ENCODE measurements at places on chromosomes 6 and 20.

- no peak for DNase-seq
Measured at GRCh38 chr6:10613723-10614122, 80.7 kb downstream of the C6orf52 start.

DNA sequence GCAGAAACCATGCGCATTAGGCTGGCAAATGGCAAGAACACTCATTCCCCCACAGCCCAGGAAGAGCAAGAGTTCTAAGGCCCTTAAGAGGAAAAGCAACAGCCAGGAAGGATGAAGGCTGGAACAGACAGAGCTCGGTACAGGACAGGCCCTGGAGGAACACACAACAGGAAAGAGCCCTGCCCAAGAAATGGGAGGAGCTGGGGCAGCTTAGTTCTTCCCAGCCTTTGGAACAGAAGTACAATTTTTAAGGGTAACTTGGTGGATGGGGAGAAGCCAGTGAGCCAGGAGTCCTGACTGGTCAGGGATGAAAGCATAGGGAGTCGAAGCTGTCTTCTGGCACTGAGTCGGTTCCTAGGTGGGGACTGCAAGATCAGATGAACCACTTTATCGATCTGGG, 32.4 kb downstream of the OR2B2 start:
- DNase-seq: no peak

DNA sequence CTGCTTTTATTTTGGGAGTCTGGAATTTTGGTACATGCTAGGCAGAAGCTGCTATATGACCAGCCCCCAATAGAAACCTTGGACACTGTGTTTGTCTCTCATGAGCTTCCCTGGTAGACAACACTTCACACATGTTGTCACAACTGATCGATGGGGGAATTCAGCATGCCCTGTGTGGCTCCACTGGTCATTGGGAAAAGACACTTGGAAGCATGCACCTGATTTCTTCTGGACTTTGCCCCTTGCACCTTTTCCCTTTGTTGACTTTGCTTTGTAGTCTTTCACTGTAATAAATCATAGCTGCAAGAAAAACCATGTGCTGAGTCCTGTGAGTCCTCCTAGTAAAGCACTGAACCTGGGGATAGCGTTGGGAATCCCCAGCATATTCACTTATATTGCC, 7.9 kb upstream of the WFDC10A start:
- no peak for DNase-seq

GRCh38 chr20:9137001-9137400, 68.1 kb downstream of the PLCB4 start:
- DNase-seq: no peak

GRCh38 chr20:31949877-31950646, 1.8 kb downstream of the PDRG1 start:
- no peak for DNase-seq

- no peak for DNase-seq
Measured at GRCh38 chr6:44211284-44211683, 5.4 kb upstream of the MYMX start.

DNA sequence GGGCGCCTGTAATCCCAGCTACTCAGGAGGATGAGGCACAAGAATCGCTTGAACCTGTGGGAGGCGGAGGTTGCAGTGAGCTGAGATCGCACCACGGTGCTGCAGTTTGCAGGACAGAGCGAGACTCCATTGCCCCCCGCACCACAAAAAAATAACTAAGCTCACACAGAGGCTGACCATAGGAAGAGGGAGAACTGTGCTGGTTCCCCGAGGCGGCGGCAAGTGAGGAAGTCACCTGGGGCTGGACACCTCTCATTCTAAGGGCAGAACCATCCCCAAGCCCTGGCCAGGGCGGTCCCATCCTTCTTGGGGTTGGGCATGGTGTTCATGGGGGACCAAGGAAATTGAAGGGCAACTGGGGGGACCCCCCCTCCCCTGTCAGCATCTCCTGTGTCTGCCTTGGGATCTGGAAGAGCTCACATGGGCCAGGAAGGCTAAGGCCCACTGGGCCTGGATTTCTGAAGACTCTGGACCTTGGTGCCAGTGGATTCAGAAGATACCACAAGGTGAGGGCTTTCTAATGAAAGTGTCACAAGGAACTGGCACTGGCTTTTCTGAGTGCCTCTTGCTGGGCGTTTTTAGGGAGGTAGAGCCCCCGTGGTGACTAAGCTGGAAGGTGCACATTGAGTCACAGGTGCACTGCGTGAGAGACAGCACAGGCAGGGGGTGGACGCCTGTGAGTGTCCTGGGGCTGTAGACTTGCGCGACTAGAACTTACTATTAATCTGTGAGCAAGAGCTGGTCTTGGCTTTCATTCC, 11.5 kb downstream of the IRF4 start:
- DNase-seq: no peak

GRCh38 chr6:134322216-134322615, 4.3 kb upstream of the SGK1 start:
- DNase-seq: no peak

DNA sequence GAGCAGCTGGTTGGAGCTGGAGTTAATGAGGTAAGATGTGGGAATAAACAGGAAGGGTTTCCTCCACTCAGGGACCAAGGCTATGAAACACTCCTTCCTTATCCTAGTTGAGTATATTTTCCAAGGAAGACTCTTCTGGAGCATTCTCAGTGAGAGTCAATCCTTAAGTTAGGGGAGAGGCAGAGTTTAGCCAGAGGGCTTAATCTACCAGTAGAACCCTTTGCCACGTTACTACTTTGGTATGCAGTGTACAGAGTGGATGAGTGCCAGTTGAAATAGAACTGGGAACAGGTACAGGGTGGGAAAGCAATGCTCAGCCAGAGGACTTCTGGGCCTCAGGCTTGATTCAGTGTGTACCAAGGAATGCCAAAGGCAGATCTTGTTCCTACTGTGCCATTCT, 114.3 kb downstream of the UBE3D start:
- no peak for DNase-seq

DNA sequence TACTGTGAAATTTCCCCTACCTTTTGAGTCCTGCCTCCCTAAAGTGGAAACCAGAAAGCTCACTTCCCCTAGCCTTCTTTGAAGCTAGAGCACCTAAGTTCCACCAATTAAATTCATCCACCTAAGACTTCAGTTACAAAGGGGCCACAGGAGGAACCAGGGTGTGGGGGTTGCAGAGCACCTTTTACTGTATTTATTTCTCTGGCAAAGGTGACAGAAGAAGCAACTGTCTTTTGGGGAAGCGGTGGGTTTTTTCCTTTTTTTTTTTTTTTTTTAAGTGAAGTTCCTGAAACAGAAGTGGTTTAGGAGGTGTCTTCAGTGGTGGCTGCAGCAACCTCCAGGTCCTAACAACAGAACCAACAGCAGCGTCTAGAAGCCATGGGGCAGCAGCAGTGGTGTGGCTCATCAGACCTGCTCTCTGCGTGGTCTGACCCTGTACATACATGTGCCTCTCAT, 13.1 kb downstream of the PSMB9 start:
- no peak for DNase-seq

DNA sequence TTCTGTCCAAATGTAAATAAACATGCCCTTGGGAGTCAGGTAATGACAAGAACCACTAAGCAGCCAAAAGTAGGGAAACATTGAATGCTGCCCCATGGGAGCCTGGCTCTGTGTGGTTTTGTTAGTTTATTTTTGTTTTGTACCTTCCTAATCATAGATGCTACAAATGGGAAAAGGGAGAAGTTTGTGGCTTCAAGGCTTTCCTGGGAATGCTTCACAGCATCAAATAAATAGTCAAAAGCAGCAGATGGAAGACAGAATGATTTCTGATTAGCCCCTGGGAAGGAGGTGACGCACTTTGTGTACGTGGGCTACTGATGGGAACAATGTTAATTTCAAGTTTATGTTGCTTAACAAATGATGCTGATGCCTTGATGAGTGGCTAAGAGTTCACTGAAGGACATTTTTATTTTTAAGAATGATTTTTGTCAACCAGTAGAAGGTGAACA, 532.7 kb downstream of the BCKDHB start:
- DNase-seq: no peak

- DNase-seq: peak; percentile 80
Measured at GRCh38 chr20:4813863-4814695, 92.4 kb downstream of the PRND start.

GRCh38 chr20:61932711-61933480, 132.8 kb downstream of the TAF4 start:
- DNase-seq: no peak

DNA sequence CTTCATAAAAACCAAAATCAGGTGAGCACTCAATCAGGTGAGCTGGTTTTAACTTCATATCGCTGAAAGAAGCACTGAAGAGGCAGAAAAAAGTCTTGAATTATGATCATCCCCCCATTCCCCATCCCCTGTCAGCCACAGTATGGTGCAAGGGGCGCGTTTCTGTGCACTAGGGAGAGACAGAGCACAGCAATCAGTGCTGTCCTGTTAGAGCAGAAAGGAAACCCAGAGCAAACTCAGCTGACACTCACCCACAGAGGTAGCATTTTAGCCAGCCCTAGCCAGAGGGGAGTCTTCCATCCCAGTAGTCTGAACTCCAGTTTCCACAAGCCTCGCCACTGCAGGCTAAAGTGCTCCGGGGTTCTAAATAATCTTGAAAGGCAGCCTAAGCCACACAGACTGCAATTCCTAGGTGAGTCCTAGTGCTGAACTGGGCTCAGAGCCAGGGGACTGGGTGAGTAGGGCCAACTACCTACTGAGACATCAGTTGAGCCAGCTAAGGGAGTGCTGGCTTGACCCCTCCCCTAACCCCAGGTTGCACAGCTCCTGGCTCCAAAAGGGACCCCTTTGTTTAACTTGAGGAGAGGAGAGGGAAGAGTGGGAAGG, 1352.6 kb upstream of the GJE1 start:
- no peak for DNase-seq

- DNase-seq: peak; percentile 40
Measured at GRCh38 chr20:5557123-5557522, 193.1 kb upstream of the SHLD1 start.

DNA sequence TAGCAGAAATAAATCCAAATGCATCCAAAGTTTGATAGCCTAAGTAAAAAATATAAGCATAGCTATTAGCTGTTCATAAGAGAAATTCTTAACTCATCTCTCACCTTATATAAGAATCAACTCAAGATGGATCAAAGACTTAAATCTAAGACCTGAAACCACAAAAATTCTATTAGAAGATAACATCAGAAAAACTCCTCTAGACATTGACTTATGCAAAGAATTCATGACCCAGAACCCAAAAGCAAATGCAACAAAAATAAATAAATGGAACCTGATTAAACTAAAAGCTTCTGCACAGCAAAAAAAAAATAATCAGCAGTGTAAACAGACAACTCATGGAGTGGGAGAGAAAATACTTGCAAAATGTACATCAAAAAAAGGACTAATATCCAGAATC, 184.3 kb downstream of the TFAP2A start:
- no peak for DNase-seq

DNA sequence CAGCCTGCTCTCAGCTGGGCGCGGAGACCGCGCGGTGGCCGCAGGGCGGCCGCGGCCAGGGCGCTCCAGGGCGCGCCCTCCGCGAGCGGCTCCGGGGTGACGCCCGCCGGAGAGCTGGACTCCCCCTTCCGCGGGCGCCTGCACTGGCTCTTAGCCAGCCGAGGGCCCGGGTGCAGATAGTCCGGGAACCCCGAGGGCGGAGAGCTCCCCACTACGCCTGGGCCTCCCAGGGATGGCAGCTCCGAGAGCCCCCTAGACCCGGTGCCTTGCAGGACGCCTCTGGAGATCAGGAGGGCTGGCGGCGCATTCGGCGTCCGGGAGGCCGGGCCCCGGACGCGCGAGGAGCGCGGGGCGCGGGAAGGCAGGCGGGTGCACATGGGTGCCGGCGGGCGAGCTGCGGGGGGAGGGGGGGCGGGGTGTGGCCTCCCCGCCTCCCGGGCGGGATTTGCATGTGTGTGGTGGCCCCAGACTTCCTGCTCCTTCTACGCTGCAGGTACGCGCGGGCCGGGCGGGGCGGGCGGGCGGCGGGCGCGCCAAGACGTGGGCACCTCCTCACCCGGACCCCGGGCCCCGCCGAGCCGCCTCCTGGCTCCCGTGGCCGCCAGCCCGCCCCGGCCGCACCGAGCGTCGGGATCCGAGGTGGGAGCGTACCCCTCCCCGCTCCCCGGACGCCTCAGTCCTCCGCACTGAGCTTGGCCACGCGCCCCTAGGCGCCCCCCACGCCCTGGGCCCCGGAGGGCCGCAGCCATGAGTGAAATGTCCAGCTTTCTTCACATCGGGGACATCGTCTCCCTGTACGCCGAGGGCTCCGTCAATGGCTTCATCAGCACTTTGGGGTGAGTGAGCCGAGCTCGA, at the start of gene ITPR3:
ITPR3 (plus strand) TSS at position 467 of the 855 bp plus-strand sequence; CDS start at position 748, 281 bp downstream.
- peak; percentile 98 for DNase-seq

DNA sequence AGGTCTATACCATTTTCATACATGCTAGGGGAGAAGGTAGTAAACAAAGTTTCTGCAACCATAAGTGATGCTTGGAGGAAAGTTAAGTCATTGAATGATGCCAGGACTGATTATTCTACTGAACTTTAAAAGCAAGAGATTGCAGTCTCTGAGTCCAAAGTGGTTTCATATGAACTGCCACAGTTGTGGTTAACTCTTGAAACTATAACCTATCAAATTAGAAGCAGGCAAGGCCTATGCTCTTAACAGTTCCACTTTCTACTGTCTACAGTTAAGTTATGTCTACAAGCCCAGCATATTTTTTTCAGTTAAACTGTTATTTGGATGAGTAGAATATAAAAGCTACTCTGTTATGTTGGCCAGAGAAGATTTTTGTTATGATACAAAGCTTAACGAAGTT, 326.5 kb upstream of the RUNX2 start:
- DNase-seq: peak; percentile 26

DNA sequence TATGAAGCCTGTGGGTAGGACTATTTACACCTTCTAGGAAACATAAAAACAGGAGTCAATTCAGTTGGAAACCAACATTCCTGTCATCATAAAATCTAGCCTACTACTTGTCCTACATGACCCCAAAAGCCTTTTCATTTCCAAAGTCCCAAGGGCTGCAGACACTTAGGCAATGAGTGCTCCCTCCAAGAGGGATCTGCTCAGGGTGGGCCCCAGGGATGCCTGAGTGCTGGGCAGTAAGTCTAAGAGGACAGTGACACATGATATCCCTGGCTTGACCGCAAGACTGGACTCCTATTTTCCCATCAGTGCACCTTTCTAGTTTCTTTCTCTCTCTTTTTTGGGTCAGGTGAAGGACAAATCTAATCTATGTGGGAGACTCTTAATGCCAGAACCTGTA, 1101.3 kb downstream of the GRIK2 start:
- DNase-seq: no peak

DNA sequence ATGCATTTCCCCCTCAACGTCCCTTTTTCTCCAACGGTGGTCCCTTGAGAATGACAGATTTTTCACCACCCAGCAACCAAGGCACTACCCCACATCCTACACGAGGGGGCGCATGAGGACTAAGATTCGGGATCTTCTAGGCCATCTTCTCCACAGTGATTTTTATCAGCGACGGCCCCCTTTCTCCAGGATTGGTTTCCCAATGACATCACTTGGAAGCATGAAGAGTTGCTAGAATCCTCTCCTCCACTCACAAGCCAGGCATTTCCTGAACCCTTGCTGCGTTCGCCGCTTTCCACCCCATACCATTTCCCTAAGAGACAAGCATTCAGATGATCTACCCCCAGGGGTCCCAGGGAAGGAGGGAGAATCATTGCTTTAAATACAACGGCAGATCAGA, 252.0 kb downstream of the HIVEP2 start:
- peak; percentile 45 for DNase-seq
